ENCODE measurements at places on chromosomes 13 and 19.

GRCh38 chr13:101795460-101795859, 343.0 kb downstream of the ITGBL1 start:
- DNase-seq, result no peak

- DNase-seq, result no peak
Measured at GRCh38 chr13:46947425-46948191, 50.8 kb upstream of the HTR2A start.

- DNase-seq, result no peak
Measured at GRCh38 chr19:11300811-11301120, 4.8 kb downstream of the TSPAN16 start.

DNA sequence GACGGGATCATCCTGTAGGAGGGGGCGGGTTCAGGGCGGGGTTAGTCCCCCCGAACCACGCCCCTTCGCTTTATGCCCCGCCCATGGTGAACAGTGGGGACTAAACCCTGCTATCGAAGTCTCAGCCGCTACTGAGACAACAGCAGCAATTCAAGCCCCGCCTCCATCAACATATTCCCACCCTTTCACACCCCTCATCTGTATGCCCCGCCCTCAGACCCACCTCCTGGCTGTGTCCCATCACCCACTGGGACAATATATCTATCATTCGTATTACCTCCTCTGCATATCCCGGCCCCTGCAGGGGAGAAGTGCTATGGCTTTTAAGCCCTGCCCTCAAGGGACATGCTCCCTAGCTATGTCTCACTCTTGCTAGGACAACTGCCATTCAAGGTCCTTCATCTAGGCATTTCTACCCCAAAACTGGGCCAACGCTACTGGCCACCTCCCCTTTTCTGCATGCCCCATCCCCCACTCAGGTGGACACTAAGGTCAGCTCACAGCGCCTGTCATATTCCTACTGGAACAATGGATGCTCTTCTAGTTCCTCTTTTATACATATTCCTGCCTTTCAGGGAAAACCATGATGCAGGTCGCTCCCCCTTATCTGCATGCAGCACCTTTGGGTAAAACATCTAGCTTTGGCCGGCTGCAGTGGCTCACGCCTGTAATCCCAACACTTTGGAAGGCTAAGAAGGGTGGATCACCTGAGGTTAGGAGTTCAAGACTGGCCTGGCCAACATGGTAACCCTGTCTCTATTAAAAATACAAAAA, 11.9 kb downstream of the LRFN1 start:
- DNase-seq, result no peak

GRCh38 chr19:48623556-48624066, 4.3 kb downstream of the SPHK2 start:
- DNase-seq, result no peak

DNA sequence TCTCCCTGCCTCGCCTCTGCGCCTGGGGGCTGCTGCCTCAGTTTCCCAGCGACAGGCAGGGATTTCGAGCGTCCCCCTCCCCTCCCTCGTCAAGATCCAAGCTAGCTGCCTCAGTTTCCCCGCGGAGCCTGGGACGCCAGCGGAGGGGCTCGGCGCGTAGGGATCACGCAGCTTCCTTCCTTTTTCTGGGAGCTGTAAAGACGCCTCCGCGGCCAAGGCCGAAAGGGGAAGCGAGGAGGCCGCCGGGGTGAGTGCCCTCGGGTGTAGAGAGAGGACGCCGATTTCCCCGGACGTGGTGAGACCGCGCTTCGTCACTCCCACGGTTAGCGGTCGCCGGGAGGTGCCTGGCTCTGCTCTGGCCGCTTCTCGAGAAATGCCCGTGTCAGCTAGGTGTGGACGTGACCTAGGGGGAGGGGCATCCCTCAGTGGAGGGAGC, 722 bp upstream of the ICAM1 start:
- no peak for DNase-seq

DNA sequence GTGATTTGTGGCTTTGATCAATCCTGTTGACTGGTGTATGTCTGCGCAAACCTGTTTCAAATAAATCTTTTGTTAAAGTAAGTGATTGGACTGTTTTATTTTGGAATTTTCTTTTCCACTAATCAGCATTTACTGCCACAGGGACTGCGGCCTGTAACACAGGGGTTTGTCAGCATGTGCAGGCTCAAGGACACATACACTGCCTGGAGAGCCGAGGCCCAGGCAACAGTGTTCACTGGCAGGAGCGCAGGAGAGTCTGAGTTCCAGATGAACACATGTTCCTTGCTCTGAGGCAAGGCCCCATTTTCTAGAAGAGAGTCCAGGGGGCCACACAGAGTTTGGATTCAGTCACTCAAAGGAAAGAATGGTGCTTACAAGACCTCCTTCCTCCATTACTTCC, 26.0 kb downstream of the SHISA2 start:
- no peak for DNase-seq

DNA sequence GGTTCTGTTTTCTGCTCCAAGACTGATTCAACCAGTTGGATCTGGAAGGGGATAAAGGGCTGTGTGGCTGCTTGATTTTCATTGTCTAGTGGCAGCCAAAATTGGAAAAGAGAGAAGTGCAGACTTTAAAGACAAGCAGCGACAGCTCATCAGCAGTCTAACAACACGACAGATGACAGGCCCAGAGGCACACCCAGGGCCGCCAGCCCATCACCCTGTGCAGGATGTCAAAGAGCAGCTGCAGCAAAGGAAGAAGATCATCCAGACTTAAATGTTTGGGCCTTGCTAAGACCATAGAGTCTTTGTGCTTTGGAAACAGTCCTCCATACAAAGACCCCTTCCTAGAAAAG, 421.0 kb upstream of the KLF12 start:
- no peak for DNase-seq

- no peak for DNase-seq
Measured at GRCh38 chr13:27174766-27175455, 3.3 kb upstream of the USP12 start.

DNA sequence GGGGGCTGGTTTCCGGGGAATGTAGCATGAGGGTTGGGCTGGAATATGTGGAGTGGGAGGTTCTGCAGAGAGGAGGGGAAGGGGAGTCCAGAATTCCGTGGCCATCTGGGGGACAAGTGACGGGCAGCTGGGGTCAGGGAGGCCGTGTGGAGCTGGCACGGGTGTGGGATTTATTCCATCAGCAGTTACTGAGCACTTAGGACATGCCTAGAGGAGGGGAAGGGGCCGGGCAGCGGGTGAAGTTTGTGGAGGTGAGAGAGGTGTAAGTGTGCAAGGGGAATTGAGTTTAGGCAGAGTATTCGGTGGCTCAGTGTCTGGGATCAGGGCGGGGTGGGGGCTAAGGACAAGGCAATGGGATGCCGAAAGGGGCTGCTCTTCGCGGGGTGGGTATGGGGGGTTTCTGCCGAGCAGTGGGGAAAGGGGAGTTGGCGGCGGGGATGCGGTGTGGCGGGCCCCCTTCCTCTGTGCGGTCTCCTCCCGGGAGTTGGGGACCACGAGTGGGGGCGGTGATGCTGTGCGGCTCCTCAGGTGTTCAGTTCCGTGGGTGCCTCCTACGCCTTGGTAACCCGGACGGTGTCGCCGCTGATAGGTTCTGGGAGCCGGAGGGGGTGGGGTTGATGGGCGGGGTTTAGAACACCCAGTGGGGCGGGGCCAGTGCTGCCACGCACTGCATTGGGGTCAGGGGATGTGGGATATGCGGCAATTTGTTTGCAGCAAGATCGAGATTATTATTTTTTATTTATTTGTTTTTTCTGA, 5.4 kb downstream of the CCDC61 start:
- DNase-seq, result no peak

- no peak for DNase-seq
Measured at GRCh38 chr19:28831462-28831861, 381.5 kb downstream of the UQCRFS1 start.

DNA sequence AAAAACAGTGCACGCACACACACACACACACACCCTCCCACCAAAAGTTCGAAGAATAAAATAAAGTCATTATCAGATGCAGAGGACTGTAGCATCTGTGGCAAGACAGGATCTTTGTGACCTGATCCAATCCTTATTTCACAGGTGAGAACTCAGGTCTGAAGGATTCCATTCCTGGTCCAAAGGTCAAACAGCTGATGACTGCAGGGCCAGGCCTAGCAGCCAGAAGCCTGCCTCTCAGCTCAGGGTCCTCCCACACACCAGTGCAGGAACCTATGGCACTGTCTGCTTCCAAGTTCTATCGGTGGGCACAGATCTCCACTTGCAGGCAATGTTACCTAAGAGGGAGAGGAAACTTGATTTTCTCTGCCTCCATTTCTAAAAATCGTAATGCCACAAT, 57.5 kb downstream of the SERP2 start:
- DNase-seq, result no peak

- no peak for DNase-seq
Measured at GRCh38 chr13:44104969-44105368, 225.3 kb downstream of the LACC1 start.

DNA sequence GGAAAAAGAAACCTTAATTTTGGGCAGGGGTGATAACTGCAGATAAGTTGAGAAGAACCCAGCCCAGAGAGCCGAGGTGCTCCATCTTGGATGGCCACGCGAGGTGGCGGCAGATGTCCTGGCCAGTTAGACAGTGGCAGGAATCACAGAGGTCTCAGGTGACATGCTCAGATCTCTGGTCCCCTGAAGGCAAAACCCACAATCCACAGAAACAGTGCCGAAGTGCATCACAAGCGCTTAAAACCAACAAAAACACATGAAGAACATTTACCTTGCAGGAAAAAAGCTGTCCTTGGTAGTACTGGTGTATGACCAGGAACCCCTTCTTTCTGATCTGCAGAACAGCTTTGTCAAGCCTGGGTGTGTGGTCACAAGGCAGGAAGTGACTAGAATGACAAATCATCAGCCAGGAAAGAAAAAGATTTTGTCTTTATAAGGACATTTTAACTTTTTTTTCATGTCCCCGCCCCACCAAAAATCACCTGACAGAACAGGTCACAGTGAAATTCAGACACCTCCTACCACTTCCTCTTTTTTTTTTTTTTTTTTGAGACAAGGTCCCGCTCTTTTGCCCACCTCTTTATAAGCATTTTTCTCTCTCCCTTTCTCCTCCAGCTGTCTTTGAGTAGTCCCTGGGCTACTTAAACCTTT, at the start of gene LCP1:
Gene LCP1 (minus strand): TSS at position 338 of the 651 bp plus-strand sequence. CDS start 22,515 bp downstream, outside the sequence.
- no peak for DNase-seq

GRCh38 chr19:6811906-6812305, 39.4 kb downstream of the VAV1 start:
- DNase-seq, result peak; percentile 16

DNA sequence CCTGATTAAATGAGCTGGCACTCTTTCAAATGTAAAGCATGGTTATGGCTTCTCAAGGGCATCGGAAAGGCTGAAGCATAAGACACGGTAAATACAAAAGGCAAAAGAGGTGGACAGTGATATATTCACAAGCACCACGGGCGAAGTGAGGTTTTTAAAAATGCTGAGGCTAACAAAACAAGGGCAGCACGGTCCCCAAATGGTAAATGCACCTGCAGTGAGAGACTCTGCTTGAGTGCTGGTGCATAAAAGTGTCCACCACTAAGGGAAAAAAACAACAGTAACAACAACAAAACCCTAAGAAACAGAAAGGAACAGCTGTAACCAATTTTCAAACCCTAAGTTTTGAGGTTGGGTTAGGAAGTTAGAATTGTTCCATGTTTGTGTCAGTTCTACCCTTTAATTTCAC, 234.9 kb downstream of the PCDH9 start:
- no peak for DNase-seq

GRCh38 chr13:46113596-46113995, 8.8 kb upstream of the CPB2 start:
- no peak for DNase-seq

GRCh38 chr13:78714717-78715116, 55.8 kb upstream of the OBI1 start:
- DNase-seq, result no peak

- no peak for DNase-seq
Measured at GRCh38 chr13:93356469-93356868, 129.9 kb downstream of the GPC6 start.

DNA sequence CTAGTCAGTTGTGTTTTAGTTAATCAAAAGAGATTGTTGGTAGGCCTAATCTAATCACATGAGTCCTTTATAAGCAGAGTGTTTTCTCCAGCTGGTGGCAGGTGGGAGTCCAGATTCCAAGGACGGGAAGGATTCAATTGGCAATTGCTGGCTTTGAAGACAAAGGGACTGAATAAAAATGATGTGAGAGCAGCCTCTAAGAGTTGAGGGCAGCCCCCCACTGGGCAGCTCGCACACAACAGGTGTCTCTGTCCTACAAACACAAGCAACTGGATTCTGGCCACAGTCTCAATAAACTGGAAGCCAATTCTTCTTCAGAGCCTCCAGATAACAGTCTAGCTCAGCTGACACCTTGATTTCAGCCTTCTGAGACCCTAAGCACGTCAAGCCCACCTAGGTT, 915.2 kb downstream of the PCDH9 start:
- no peak for DNase-seq

DNA sequence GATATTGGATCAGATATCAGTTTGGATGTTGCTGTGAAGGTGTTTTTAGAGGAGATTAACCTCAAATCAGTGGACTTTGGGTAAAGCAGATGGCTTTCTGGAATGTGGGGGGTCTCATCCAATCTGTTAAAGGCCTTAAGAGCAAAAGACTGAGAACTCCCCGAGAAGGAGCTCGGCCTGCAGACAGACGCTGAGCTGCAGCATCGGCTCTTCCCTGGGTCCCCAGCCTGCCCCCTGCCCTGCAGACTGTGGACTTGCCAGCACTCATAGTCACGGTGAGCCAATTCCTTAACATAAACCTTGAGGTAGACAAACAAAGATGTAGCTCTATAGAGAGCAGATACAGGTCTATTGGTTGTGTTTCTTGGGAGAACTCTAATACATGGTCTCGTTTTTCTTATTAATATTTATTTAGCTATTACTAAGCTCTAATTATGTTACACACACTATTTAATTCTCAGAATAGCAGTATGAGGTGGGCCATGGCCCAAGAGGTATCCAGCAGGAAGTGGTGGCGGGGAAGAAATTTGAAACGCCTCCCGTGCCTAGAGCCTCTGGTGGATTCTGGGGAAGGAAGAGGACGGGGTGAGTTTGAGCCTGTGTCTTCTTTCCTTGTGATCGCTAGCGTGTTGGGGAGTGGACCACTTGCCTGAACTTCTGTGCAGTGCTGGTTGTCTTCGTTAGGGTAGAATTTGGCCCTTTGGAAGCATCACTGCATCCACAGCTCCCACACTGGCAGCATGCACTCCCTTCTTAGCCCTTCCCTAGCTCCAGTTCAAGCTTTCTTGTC, 305.3 kb downstream of the TEX29 start:
- DNase-seq, result no peak

GRCh38 chr19:6212403-6213265, 67.1 kb downstream of the MLLT1 start:
- DNase-seq, result no peak

GRCh38 chr19:3464587-3465235, 15.6 kb downstream of the SMIM24 start:
- no peak for DNase-seq

DNA sequence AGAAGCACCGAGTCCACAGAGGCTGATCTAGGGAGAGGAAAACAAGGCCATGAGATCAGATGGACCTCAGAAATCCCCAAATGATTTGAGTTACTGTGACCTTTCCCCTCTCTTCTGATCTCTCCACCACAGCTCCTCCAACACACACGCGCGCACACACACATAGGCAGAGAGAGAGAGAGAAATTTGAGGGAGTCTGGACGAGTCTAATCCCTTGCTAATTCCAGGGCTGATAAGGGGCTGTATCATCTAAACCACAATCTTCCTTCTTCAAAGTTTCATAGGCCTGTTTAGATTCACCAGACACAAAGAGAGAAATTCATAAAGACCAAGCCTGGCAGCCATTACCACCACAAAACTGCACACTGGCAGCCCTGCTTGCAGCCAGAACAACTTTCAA, 8.6 kb downstream of the ZFP82 start:
- DNase-seq, result no peak

All from AG09319 (cell line).